ENCODE measurements at places on chromosomes 3 and 15.

DNA sequence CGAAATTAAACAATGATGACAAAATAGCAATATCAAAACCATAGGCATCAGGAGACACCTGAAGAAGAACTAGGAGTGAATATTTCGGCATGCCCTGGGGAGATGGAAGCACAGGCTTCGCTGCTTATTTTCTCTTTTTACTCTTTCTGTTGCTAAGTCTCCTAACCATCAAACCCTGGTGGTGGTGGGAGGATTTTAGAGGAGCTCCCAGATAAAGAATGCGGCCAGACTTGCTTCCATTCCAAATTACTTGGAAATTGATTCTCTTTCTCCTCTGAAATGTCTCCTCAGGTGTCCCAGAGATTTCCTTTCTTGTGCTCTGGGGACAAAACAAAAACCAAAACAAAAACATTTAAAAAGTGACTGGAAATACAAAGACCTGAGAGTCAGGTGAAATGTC is 243.0 kb downstream of the KBTBD8 start:
- DNase-seq, result no peak

GRCh38 chr3:151873398-151873797 is at the start of gene SUCNR1:
Gene SUCNR1 (plus strand): TSS chr3:151873643. CDS start chr3:151879893, 6,250 bp downstream.
- DNase-seq, result no peak

GRCh38 chr3:137948400-137949072 is 61.4 kb upstream of the CLDN18 start:
- no peak for DNase-seq

GRCh38 chr15:59501597-59501996 is 63.6 kb downstream of the FAM81A start:
- DNase-seq, result peak; percentile 87

DNA sequence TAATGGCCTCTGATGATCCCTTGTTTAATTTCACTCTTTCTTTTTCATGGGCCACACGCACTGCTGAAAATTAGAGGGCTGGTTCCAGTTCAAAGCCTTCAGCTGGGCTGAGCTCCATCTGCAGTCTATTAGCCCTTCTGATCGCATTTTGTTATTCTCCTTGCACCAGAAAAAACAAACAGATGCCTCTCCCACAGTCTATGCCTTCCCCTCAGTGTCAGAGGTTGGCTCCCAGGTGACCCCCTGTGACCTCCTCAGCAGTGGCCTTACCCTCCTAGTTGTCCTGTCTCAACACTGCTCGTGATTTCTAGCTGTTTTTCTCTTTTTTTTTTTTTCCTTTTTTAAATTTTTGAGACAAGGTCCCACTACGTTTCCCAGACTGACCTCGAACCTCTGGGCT is 77.1 kb upstream of the PRTG start:
- DNase-seq, result no peak

DNA sequence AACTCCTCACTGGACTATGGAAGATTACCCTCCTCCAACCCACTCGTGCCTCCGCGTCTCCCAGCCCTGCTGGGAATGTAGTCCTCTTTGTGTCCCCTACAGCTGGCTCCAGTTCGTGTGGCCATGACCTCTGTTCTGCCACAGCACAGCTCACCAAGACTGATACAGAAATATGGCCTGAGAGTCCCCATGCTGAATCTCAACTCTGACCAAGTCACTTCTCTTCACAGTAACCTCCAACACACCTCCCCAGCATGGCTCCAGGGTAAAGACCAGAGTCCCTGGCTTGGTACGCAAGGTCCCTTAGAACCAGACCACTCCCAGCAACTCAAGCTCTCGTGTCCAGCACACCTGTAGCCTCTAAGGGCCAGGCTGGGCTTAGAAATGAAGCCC is 2.3 kb upstream of the COL7A1 start:
- no peak for DNase-seq

GRCh38 chr15:98416222-98416855 is 232.0 kb upstream of the IGF1R start:
- DNase-seq, result peak; percentile 57

GRCh38 chr15:39584266-39584659 is 3.4 kb downstream of the THBS1 start:
- no peak for DNase-seq

- peak; percentile 40 for DNase-seq
Observed at GRCh38 chr3:134328846-134329245, 45.4 kb downstream of the AMOTL2 start.

GRCh38 chr3:160567774-160568173 is 2.4 kb upstream of the KPNA4 start:
- DNase-seq, result no peak

GRCh38 chr3:25515171-25515570 is 87.1 kb downstream of the RARB start:
- DNase-seq, result no peak

DNA sequence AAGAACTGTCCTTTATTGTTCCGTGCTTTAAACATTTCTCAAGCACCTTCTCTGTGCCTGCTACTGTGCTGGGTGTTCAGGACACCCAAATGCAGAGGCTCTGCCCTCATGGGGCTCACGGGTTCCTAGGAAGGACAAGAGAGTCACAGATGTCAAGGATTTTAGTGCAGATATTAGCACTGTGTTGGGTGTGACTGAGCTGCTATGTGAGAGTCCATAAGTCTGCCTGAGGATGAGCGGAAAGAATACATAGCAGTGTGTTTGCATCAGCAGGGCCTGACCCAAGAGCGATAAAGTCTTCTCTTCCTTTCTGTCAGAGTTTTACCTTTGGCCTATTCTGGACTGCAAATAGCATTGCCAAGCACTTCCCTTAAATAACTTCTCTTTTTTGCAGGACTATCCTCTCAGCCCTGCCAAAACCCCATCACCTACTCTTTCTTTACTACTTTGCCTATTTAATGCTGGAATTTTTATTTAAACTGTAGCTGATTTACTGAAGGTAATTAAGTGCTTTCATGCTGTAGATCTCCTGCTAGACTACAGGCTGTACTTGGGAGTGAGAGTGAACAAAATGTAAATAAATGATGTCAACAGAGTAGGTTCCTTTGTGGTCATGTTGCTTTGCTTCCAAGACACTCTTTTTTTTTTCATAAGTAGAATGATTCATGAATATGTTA is 459.4 kb upstream of the TPRG1 start:
- DNase-seq, result no peak

GRCh38 chr15:70111203-70112073 is 13.7 kb upstream of the TLE3 start:
- DNase-seq, result peak; percentile 95

GRCh38 chr3:30161375-30161774 is 445.0 kb upstream of the TGFBR2 start:
- DNase-seq, result no peak

GRCh38 chr15:47908950-47909670 is 191.8 kb downstream of the SEMA6D start:
- DNase-seq, result no peak

DNA sequence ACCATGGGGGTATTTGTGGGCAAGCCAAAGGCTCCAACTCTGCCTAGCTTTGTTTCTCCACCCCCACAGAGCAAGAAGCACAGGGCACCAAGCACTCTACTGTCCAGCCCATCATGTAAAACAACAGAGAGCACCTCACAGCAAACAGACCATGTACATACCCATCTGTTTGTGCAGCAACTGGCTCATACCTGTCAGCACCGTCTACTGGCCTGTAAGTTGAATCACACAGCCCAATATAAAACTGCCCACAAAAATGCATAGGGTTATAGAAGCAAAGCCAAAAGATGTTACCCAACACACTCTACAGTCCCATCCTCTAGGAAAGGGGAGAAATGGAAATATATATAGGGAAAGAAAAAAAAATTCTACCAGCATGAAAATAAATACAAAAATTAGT is 139.7 kb upstream of the CPNE4 start:
- DNase-seq, result no peak

DNA sequence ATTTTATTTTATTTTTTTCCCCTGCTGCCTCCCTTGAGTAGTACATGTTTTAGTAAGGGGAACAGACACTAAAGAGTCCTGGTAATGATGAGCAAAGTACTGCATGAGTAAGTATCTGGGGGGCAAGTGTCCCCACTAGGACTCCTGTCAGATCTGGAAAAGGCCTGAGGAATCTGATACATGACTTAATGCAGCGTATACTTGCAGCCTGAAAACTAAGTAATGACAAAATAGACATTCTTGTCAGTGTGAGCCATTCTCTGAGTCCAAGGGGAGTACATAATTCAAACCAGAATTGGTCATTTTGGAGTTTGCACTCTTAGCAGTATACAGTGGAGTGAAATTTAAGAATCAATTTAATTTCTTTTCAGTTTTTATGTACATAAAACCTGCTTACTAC is 27.5 kb downstream of the NXPE3 start:
- DNase-seq, result no peak

GRCh38 chr3:15660055-15660935 is 58.8 kb downstream of the BTD start:
- no peak for DNase-seq

- DNase-seq, result no peak
Observed at GRCh38 chr15:50911621-50912020, 3.1 kb downstream of the AP4E1 start.

GRCh38 chr3:128878556-128879124 is 780 bp upstream of the ACAD9 start:
- DNase-seq, result no peak

DNA sequence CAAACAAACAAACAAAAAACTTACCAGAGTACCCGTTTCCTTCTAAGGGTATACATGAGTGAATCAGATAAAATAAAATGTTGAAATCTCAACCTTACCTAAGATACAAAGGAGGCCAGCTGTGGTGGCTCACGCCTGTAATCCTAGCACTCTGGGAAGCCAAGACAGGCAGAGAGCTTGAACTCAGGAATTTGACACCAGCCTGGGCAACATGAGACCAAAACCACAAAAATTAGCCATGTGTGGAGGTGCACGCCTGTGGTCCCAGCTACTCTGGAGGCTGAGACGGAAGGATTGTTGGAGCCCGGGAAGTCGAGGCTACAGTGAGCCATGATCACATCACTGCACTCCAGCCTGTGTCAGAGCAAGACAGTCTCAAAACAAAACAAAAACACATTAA is 11.0 kb upstream of the FAM219B start:
- no peak for DNase-seq

DNA sequence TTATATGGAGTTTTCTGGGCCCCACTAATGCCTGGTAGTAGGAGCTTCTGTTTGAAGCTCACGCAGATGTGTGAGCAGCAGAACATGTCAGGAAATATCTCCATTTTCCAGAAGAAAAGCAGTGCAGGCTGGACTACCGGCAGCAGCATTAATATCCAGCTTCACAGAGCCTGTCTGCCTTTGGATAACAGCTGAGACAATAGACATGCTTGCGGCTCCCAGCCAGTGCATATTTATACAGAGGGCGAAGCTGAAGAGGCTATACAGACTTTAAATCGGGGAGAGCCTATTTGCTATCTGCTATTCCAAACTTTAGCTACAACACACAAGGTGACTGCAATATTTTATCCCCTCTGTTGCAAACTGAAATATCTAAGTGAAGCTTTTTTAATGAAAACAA is 250.1 kb upstream of the WNT5A start:
- no peak for DNase-seq

DNA sequence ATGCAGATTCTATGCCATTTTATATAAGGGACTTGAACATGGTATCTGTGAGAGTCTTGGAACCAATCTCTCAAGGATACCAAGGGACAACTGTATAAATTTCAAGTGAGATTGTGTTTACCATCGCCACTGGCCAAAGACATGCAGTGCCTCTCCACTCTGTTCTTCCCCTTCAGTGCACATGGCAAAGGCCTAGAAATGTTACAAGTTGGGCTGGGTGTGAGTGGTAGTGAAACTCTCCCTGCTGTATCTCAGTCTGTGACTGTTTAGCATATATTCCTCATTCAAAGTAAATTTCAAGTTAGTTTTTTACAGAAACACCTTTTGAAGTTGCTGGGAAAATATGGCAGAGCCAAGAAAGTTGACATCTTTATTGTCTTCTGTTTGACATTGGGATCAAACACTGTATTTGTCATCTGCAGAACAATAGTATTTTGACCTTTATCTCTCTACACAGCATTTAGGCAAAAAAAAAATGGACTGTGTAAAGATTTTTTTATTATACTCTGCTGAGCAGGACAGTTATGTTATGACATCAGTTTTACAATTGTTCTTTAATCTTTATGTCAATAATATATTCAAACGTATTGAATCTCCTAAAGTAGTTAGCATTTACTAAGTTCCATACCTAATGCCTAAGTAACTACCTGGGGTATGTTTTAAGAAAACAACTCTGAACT is 101.4 kb downstream of the CCNL1 start:
- no peak for DNase-seq

GRCh38 chr3:12734960-12735359 is 24.1 kb downstream of the TMEM40 start:
- DNase-seq, result no peak

- peak; percentile 83 for DNase-seq
Observed at GRCh38 chr3:48407542-48408099, 22.3 kb downstream of the PLXNB1 start.

DNA sequence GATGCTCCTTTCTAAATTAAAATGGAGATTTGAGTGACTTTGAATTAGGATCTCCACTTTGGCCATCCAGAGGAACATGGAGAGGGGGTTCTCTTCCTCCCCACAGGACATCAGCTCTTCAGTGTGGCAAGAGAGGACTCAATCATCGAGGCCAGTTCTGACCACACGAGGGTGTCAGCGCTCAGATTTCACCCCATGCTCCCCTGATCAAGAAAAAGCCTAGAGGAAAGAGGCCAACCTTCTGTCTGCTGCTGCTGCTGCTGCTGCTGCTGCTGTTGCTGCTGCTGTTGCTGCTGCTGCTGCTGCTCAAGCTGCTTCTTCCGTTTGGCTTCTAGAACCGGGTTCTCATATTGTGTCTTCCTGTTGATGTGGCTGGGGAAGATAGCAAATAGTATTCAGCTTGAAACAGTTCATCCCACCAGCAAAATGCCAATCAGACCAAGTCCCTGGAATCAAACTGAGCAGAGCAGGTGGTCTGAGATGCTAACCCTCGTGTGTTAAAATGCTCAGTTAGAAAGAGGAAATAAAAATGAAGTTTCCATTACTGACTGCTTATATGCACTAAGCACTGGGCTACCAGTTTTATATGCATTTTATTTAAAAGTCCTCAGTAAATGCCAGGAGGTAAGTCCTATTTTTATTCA is 599.0 kb downstream of the MAGI1 start:
- DNase-seq, result peak; percentile 87

- no peak for DNase-seq
Observed at GRCh38 chr3:110234831-110235230, 836.8 kb upstream of the NECTIN3 start.

- no peak for DNase-seq
Observed at GRCh38 chr3:155491696-155492095, 198.2 kb upstream of the STRIT1 start.

DNA sequence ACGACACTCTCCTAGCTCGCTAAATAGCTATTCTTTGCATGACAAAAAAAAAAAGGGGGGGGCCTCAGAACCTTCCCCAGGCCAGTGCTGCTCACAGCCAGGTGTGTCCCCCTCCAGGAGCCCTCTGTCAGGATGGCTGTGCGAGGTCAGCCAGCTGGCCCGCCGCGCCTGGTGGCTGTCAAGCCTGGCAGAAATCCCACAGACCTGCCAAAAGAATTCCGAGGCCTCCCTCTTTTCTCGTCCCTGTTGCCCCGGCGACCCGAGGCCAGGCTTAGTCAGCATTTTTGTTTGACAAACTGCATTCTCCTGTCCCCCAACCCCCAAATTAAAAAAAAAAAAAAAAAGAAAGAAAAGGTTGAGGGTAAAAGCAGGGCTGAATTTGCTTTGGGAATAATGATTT is 61.9 kb downstream of the TM4SF4 start:
- DNase-seq, result peak; percentile 80

Data from endodermal cell (in vitro differentiated cells).